Thymus (tissue), 14 donors: ENCODE measurements at places on chromosomes 6 and 20. TPM values are rescaled to one million over a fixed set of nuclear protein-coding genes. Genes with fewer than 3 reads are reported as not detected.

TTLL9 gene
- total RNA-seq, result 0.05 TPM

NT5E gene
- 3.6 TPM for total RNA-seq

DNA sequence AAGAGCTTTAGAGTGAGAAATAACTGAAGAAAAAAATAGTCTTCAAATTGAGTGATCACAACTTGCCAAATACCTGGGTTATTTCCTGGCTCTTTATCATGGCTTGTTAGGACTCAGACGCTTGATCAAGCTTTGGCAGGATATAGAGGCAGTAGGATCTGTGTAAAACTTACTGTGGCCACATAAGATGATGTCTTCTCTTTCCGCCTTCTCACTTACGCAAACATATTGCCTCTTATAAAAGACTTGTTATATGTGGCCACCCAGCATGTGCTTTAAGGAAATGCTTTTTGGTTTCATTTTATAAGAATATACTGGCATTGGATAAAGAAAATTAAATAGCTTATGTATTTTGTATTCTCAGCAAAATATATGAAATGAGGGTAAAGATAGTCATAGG is 101.8 kb upstream of the AKIRIN2 start:
- no peak for DNase-seq

MATN4 gene
- 0.14 TPM for total RNA-seq

DNA sequence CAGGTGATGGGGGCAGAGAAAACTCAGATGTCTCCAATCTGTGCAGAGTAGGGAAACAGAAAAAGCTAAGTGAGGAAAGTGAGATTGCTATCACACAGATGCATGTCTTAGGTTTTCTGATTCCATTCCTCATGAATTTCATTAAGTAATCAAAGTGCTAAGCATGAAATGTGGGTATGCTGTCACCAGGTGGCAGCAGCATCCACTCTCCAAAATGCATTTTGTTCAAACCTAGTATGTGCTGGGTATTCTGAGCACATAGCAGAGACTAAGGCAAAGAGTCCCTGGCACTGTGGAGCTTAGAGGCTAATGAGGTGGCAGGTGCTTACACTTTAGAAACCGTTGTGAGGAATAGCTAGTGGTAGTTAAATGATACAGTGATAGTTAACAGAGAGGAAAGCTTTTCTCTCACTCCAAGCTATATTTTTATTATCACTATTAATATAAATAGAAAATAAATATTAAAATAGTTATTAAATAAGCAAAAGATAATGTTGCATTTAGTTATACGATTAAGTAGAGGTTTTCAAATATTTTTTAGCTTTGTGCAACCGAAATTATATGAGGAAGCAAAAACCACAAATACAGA is 179.5 kb downstream of the CDH26 start:
- DNase-seq, result no peak

EYA4 gene
- total RNA-seq, result 6.2 TPM

OGFR gene
- 35.9 TPM for total RNA-seq

TBC1D7 gene
- 17.1 TPM for total RNA-seq

GRCh38 chr6:138099832-138100231 is 7.4 kb downstream of the PERP start:
- DNase-seq, result no peak

- DNase-seq, result peak; percentile 90
These were observed at the start of gene MRPL18 for GRCh38 chr6:159790149-159790955. TSS of gene MRPL18 (plus strand) at chr6:159790467. CDS start at chr6:159790588, 121 bp downstream.

DNA sequence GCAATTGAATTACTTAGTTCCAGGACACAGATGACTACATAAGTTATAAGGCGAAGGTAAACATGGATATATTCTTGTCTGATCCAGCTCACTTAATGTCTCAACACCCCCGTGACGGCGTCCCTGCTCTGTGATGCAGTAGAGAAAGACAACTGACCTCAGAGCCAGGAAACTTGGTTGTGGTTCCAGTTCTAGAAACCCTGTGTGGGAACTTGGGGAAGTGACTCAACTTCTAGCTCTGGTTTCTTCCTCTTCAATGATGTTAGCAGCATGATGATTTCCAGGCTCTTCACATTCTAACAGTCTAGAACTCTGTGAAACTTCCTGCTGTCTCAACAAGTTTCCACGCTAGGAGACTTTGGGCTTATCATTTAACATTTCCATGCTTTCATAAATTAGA is 18.4 kb downstream of the LAMA4 start:
- no peak for DNase-seq

RNF182 gene
- 0.90 TPM for total RNA-seq

GRCh38 chr6:15400572-15401004 is 154.7 kb downstream of the JARID2 start:
- DNase-seq, result peak; percentile 75

EFCAB8 gene
- total RNA-seq, result 0.33 TPM

DNA sequence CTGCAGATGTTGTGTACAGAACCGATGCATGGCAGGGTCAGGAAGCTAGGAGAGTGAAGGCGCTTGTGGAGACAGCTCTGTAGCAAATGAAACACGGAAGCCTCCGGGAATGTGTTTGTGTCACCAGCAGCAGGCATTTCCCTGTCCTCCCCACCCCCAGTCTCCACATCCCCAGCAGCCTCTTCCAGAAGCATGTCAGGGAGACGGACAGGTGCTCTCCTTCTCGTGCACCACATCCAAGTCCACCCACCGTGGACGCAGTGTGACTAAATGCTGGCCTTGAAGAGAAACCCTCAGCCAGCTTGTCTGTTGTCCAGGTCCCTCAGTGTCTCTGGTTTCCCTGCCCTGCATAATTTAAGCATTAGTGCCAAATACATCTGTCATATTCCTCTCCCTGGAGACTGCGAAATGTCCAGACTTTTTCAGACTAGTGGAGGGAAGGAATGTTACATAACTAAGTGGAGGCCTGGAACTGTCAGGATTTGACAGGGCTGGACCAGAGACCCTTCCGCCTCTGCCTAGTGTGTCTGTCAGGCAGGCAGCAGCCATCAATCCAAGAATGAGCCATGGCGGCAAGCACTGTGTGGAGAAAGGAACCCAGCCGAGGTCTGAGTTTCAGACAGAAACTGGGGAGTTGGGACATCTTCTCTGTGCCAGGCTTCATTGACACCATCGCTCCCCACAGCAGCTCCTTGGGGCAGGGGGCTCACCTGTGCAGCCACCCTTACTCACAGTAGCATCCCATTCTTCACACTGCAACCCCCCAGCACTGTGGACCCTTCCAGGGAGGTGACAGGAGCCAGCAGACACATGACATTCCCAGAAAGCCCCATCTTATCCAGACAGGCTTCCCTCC is 26.6 kb upstream of the PI16 start:
- no peak for DNase-seq

GRCh38 chr20:61771805-61772350 is 293.8 kb downstream of the TAF4 start:
- DNase-seq, result no peak

DNA sequence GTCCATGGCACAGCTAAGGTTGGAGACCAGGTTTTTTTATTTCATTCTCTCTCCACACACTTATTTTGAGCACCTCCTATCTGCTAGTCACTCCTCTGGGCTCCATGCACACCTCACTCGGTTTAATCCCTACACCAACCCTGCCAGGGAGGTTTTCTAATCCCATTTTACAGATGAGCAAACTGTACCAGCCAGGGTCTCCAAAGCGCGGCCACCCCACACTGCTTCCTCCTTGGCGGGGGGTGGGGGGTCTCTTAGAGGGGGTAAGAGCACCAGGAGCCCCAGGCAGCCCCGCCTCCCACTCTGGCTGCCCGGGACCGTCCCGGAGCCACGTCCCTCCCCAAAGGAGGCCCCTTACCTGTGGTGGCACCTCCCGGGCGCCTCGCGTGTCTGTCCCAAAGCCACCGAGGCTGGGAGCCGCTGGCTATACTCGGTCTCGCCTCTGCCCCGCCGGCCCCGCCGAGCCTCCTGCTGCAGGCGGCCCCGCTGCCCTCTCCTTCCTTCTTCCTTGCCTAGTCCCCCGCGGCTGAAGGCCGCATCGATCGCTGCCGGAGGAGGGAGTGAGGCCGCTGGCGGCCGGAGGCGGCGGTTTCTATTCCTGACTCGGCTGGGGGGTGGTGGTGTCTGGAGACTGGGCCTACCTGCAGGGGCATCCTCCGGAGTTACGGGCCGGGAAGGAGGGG is at the start of gene KCNS1:
KCNS1 (minus strand) TSS at position 565 of the 683 bp plus-strand sequence. CDS start 1,891 bp downstream, outside the sequence.
- DNase-seq, result no peak

- DNase-seq, result no peak
These were observed 748.2 kb upstream of the NRSN1 start for GRCh38 chr6:23377830-23378229.

DNA sequence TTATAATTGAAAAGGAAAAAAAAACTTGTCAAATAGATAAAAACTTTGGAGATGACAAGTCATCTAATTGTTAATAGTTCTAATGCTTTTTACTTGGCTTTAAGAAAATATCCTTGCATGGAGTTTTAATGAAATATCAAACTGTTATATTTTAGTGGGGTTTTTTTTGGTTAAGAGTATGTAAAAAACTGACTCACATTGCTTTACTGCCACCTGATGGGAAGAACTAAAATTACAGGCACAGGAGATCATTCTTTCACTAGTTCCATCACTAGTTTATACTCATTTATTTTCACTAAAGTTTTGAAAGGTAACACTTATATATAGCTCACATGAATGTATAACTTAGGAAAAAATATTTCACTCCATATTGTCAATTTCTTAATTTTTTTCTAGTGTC is 309.1 kb downstream of the LMBRD1 start:
- DNase-seq, result no peak

DNA sequence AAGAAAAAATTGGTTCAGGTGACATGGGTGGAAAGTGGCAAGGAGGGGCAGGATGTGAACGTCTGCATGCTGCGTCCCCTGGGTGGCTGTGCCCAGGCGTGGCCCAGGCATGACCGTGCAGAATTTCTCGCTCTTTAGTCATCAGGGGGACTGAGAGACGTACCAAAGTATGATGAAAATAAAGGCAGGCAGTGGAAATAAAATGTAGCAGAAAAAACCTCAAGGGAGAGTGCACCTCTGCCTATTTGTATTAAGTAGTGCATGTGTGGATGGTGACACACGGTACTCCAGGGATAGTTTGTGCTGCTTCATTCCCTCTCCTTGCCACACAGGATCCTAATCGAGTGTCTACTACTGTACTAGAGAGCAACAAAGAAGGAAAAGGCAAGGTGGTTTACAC is 81.1 kb downstream of the ATP9A start:
- no peak for DNase-seq

CENPW gene
- 37.6 TPM for total RNA-seq

- no peak for DNase-seq
These were observed 97.5 kb downstream of the ZMYND8 start for GRCh38 chr20:47258745-47259695.

KCNS1 gene
- total RNA-seq, result 0.14 TPM

- DNase-seq, result no peak
These were observed 45.4 kb upstream of the DTNBP1 start for GRCh38 chr6:15708231-15708630.

TMEM74B gene
- 0.47 TPM for total RNA-seq

GRCh38 chr6:151381722-151382121 is 9.6 kb downstream of the ZBTB2 start:
- no peak for DNase-seq

DNA sequence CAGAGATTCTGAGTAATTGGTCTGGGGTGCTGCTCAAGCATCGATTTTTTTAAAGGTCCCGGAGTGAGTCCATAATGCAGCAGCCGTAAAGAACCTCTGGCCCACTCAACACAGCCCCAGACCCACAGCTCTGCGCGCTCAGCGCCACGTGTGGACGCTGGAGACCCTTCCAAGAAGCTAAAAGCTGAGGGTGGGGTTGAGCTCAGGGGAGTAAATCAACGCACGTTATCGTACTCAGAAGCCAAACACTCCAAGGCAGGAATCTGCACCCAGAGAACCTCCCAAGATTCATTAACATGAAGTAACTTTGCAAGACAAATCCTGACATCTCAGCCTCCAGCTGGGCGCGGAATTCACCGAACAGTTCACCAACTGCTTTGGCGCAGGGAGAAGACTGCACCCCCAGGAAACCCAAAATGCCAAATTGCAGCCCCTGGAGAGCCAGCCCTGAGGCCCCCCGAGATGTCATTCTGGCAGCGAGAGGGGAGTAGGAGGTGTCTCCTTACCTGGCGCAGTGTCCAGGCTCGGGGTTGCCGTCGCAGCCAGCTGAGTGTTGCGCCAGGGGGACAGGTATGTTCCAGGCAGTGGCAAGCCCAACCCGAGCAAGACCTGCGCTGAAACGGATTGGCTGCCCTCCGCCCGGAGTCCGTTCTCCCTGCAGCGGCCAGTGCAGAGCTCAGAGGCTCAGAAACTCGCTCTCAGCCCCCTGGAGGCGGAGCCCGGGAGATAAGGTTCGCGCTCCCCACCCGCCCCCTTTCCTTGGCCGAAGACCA is at the start of gene COL21A1:
COL21A1 (minus strand) TSS at position 700 of the 773 bp plus-strand sequence. CDS start 64,962 bp downstream, outside the sequence.
- no peak for DNase-seq

GRCh38 chr6:104629826-104630225 is 229.9 kb downstream of the HACE1 start:
- no peak for DNase-seq

SULF2 gene
- 9.3 TPM for total RNA-seq

DNA sequence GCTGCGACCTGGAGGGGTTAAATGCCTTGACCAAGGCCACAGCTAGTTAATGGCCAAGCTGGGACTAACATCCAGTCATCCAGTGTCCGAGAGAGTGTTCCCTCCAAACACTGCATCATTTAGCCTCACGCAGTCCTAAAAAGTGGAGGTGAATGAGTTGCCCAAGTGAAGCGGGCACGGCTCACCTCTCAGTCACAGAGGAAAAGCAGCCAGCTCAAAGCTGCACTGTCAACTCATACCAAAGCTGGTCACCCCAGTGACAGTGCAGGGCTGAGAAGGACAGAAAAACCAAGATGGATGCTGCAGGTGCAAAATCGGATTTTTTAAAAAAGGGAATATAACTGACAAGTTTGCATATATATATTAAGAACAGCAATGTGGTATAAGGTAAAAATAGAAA is 168.5 kb downstream of the SYNDIG1 start:
- DNase-seq, result no peak

CCR6 gene
- total RNA-seq, result 2.7 TPM

DNA sequence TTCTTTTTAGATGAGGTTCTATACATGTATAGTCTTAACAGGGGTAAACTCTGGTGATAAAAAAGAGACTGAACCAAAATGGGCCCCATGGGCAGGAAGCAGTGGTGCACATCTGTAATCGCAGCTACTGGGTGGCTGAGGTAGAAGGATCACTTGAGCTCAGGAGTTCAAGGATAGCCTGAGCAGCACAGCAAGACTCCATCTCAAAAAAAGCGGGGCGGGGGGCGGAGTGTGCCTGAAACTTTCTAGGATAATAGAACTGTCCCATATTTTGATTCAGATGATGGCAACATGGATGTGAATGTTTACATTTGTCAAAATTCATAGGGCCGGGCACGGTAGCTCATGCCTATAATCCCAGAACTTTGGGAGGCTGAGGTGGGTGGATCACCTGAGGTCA is 48.8 kb upstream of the TAF8 start:
- DNase-seq, result no peak
